ENCODE measurements at places on chromosomes 4 and X. TPM values are rescaled to one million over a fixed set of nuclear protein-coding genes. Genes with fewer than 3 reads are reported as not detected.

Gene UCP1
- total RNA-seq: not detected

Gene P2RY8
- total RNA-seq: 4.2 TPM

GRCh38 chr4:76305971-76306881 is at the start of gene STBD1:
Gene STBD1 (plus strand): TSS chr4:76306733. CDS start chr4:76306770, 37 bp downstream.
- H3K27ac ChIP-seq: peak within 1 kb of the TSS; percentile 89
- peak; percentile 48 for DNase-seq
- H3K4me3 ChIP-seq: peak within 1 kb of the TSS; percentile 94
- no peaks in the 10 kb centered on the region for H3K27me3 ChIP-seq

GRCh38 chr4:172517391-172517790 is 651.2 kb upstream of the GALNT7 start:
- no peak for DNase-seq
- H3K36me3 ChIP-seq: no peaks in the 10 kb centered on the region
- H3K27ac ChIP-seq: no peak overlapping the region
- no peak overlapping the region for H3K4me3 ChIP-seq
- H3K4me1 ChIP-seq: no peaks in the 10 kb centered on the region
- no peaks in the 10 kb centered on the region for H3K27me3 ChIP-seq

DNA sequence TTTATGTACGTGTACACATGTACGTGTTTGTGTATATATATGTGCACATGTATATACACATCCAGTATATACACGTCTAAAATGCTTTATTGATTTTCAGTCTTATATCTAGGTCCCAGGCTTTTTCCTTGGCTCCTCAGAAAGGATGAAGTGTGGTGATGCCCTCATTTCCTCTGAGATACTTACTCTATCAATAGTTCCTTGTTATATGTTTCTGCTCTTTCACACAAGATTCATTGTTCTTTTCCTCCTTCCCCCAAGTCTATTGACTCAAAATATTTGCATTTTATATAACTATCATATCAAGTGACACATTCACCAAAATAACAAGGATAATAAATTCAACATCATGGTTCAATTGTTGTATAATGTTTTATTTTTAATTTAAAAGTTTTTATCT is 359.2 kb downstream of the EPHA5 start:
- H3K27me3 ChIP-seq: no peaks in the 10 kb centered on the region
- no peaks in the 10 kb centered on the region for H3K36me3 ChIP-seq
- no peak overlapping the region for H3K27ac ChIP-seq
- DNase-seq: no peak
- H3K4me3 ChIP-seq: no peak overlapping the region

GRCh38 chr4:139720806-139721205 is 55.2 kb downstream of the MGST2 start:
- no peaks in the 10 kb centered on the region for H3K4me1 ChIP-seq
- no peak for DNase-seq
- H3K27me3 ChIP-seq: no peaks in the 10 kb centered on the region
- peaks cover 4% of the 10 kb centered on the region for H3K36me3 ChIP-seq
- H3K27ac ChIP-seq: no peak overlapping the region
- no peak overlapping the region for H3K4me3 ChIP-seq

Gene DGAT2L6
- not detected for total RNA-seq

Gene WAS
- 8.5 TPM for total RNA-seq

Gene AFF2
- 7.4 TPM for total RNA-seq

Gene IBSP
- total RNA-seq: not detected

- DNase-seq: no peak
- no peaks in the 10 kb centered on the region for H3K36me3 ChIP-seq
- H3K4me1 ChIP-seq: no peaks in the 10 kb centered on the region
- H3K27ac ChIP-seq: no peak overlapping the region
These were observed 11.7 kb upstream of the GNRHR start for GRCh38 chr4:67765928-67766327.

- DNase-seq: no peak
- peaks cover 17% of the 10 kb centered on the region for H3K4me1 ChIP-seq
- no peak overlapping the region for H3K27ac ChIP-seq
- H3K36me3 ChIP-seq: no peaks in the 10 kb centered on the region
- H3K27me3 ChIP-seq: no peaks in the 10 kb centered on the region
These were observed 89.6 kb downstream of the SORCS2 start for GRCh38 chr4:7281691-7282665.

Gene ZDHHC15
- total RNA-seq: 7.9 TPM

DNA sequence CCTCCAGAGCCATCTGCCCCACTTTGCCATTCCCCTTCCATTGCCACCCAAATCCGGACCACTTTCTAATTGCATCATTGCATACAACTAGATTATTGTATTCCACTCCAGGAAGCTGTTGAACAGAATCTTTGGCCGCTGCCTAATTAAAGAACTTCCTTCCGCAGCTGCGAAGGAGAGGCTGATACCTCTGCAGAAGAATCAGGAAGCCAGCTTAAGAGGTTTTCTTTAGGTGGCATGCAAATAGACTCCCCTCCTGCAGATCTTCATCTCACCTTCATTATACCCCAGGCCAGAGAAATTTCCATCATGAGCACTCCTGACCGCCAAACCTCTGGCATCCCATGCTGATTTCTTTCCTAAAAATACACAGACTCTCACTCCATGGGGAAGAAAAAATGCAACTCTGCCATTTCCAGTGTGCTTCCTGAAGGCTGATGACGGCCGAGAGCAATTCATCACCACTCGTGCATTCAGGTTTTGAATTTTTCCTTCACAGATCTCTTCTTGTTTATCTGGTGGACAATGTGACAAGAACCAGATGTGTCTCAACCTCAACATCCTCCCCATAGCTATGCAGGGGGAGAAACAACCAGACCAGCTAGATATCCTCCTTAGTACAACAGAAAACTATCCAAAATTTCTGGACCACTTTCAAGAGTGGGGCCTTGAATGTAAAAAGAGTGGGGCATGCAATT is 31.2 kb downstream of the LGI2 start:
- H3K27ac ChIP-seq: no peak overlapping the region
- no peaks in the 10 kb centered on the region for H3K27me3 ChIP-seq
- H3K4me3 ChIP-seq: no peak overlapping the region
- DNase-seq: no peak
- no peaks in the 10 kb centered on the region for H3K36me3 ChIP-seq

Gene DOK7
- 8.8 TPM for total RNA-seq

GRCh38 chrX:2521927-2522386 is 21.2 kb upstream of the DHRSX start:
- H3K4me3 ChIP-seq: no peak overlapping the region
- no peaks in the 10 kb centered on the region for H3K36me3 ChIP-seq
- no peaks in the 10 kb centered on the region for H3K27me3 ChIP-seq
- DNase-seq: no peak
- H3K27ac ChIP-seq: no peak overlapping the region

Gene KCNIP4
- not detected for total RNA-seq

DNA sequence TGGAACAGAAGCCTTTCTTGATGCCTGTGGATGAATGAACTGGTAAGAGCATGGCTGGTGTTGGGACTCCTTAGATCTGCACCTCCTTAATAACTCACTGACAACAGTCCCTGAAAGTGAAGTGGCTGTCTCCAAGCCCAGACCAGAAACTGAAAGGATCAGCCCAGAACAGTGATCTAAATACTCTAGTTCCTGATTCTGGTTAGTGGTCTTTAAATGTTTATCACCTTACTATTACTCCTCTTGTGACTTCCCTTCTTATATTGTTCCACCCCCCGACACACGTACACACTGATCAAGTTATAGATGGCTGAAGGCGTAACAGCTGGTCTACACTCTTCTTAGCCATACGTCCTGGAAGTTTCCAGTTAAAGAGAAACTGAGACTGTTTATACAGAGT is 33.8 kb upstream of the ARMCX2 start:
- H3K27me3 ChIP-seq: no peaks in the 10 kb centered on the region
- H3K4me3 ChIP-seq: no peak overlapping the region
- H3K4me1 ChIP-seq: no peaks in the 10 kb centered on the region

All from thoracic aorta (tissue), 2 donors.